Heart right ventricle (tissue), 16 donors: ENCODE measurements at places on chromosomes 16 and 17. TPM values are rescaled to one million over a fixed set of nuclear protein-coding genes. Genes with fewer than 3 reads are reported as not detected.

The MT1G gene
- total RNA-seq, result 1.0 TPM

The MT1X gene
- total RNA-seq, result 24.6 TPM

The ACE gene
- total RNA-seq, result 13.6 TPM

The KRT12 gene
- not detected for total RNA-seq

The HS3ST2 gene
- 0.19 TPM for total RNA-seq

The FAM234A gene
- total RNA-seq, result 151 TPM

The HASPIN gene
- 0.12 TPM for total RNA-seq

The CCL15 gene
- total RNA-seq, result not detected

The TUBB3 gene
- 0.53 TPM for total RNA-seq

The CFAP97D1 gene
- not detected for total RNA-seq

The LRRC59 gene
- 21.2 TPM for total RNA-seq

DNA sequence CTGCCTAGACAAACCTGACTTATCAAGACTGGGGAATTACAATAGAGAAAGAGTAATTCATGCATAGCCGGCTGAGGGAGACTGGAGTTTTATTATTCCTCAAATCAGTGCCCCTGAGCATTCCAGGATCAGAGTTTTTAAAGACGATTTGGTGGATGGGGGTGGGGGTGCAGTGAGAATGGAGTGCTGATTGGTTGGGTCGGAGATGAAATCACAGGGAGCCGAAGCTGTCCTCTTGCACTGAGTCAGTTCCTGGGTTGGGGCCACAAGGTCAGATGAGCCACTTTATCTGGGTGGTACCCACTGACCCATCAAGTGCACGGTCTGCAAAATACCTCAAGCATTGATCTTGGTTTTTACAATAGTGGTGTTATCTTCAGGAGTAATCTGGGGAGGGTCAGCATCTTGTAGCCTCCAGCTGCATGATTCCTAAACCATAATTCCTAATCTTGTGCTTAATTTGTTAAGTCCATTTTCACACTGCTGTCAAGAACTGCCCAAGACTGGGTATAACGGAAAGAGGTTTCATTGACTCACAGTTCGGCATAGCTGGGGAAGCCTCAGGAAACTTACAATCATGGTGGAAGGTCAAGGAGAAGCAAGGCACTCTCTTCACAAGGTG is 69.6 kb downstream of the MARF1 start:
- DNase-seq, result no peak

DNA sequence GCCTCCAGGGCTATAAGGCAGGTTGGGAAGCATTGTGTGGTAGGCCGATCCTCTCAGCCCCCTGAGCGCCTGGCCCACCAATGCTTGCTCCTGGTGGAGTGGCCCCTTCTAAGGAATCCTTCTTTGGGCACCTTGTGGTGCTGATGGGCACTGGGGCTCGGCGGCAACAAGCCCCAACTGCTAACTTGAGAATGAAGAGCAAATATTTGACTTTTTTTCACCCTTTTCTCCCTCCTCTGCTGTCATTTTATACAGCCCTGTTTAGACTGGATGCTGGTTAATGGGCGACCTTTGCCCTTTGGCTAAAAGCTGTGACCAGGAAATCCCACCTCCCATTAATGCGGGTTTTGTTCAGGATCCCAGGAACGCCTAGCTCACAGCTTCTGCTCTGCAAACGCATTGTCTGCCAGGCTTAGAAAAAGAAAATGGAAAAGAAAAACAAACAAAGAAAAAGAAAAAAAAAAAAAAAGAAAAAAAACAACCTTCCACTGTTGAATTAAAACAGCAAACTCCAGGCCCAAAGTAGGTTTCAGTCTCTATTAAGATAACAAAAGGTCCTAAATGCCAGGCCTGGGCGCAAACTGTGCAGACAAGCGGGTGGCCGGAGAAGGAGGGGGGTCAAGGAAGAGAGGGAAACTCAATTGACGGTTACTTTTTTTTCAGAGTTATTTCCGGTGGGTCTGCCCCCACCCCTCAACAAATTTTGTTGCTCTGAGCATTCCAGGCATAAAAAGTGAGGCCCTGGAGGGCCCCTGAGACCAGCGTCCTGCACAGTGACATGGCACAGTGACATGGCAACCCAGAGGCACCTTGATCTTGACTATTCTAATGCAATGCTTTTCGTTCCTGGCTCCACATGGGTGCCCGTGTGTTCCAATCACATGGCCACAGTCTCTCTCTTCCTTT is 301.4 kb downstream of the MAF start:
- DNase-seq, result no peak

- no peak for DNase-seq
Measured at GRCh38 chr17:65523411-65523810, 38.0 kb downstream of the AXIN2 start.

GRCh38 chr16:22788193-22788530 is 25.8 kb upstream of the HS3ST2 start:
- no peak for DNase-seq

DNA sequence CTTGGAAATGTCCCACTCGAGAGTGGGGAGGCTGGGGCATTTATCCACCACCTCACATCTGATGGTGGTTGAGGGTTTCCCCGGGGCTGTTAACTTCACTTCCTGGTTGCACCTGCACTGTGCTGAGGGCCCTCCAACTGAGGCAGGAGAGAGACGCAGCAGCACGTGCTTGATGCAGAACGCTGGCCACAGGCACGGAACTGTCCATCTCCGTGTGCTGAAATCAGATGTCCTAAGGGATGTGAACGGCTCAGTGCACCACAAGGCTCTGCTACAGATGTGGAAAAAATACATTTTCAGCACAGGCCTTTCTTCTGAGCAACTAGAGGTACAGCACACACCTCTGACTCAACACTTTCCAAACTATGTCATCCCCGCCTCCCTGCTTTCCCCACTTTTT is 114.8 kb upstream of the C16orf82 start:
- no peak for DNase-seq

GRCh38 chr17:332023-332422 is 20.6 kb downstream of the RPH3AL start:
- no peak for DNase-seq

- no peak for DNase-seq
Measured at GRCh38 chr16:60651346-60651745, 1384.9 kb downstream of the CDH8 start.

- DNase-seq, result no peak
Measured at GRCh38 chr17:75937652-75938051, 3.2 kb downstream of the FBF1 start.

GRCh38 chr17:77898521-77899434 is 59.7 kb upstream of the TNRC6C start:
- DNase-seq, result no peak

DNA sequence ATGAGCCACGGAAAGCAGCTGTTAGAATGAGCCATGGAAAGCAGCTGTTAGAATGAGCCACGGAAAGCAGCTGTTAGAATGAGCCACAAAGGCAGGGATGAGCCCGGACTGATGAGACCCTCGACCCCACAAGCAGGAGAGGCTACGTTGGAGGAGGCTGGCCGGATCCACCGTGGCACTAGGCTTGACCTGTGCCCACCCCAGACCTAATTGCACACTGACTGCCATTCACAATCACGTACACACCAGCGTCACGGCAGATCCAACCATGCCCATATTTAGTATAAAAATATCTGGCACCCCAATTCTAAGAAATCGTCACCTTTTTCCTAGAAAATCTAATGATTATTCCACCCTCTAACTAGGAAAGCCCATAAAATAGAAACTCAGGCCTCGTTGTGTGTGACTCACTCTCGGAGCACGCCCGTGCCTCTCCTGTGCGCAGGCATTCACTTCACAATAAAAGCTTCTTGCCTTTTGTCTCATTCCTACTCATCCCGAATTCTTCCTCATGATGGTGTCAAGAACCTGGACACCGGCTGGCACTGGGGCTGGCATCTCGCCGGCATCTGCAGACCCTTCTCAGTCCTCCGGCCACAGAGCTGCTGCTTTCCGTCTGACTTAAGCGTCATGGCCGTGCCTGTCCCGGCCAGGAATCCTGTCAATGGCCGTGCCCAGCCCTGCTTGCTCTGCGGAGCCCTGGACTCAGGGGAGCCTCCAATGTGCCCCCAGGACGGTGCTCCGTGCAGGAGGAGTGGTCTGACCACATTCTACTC is 5.5 kb upstream of the SECTM1 start:
- DNase-seq, result no peak

DNA sequence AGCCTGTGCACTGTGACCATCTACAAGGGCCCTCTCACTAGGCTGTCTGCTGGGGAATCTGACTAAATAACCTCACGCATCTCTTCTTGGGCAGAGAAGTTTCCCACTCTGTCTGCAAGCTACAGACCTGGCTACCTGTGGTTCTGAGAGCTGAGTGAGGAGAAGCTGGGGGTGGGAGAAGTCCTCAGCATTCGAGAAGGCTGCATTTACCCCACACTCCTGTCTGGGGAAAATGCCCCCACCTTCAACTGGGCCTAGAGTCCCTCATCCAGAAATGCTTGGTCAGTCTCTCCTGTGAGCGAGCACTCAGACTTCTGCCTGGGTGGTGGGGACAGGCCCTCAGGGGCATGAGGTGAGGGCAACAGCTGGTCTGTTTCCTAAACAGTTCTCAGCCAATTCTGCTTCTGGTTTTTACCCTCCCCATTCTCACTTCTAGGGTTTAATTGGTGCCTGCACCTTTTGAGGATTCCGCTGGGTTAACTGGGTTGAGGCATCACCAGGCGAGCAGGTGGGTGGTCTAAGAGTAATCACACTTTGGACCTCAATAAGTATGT is 98.6 kb downstream of the CYTH1 start:
- no peak for DNase-seq

GRCh38 chr16:55151561-55152305 is 172.3 kb upstream of the IRX6 start:
- no peak for DNase-seq

DNA sequence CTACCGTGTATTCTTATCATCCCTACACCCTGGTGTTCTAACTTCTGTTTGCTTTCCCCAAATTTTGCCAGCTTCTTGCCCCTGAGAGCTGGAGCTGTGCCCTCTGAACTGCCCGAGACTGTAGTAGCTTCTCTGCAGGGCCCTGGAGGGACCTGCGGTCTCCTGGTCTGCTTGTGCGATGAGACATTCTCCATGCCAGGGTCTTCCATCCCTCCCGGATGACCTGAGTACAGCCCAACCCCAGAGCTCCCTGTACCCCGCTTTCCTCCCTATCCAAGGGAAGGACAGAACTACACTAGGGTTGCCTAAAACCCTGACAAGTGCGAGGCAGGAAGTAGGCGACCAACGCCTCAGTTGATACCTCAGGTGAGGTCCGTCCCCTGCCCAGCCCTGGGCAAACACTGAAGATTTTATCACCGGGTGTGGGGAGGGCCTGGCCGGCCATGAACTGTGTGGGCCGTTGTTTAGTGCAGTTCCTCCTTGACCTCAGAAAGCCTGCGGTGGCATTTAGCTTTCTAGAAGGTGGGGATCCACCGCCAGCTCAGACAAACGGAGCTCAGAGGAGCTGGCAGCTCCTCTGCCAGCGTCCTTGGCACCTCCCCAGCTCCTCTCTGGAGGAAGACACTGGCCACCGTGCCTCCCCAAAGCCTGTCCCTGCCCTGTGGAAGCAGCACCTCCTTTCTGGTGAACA is 13.7 kb downstream of the CANT1 start:
- DNase-seq, result no peak

- peak; percentile 81 for DNase-seq
Measured at GRCh38 chr17:37406635-37407461, at the start of the genes ACACA and TADA2A. Gene ACACA (minus strand): TSS chr17:37406836. CDS start chr17:37406299, 537 bp downstream. Gene TADA2A (plus strand): TSS chr17:37406886. CDS start chr17:37411366, 4,480 bp downstream.

DNA sequence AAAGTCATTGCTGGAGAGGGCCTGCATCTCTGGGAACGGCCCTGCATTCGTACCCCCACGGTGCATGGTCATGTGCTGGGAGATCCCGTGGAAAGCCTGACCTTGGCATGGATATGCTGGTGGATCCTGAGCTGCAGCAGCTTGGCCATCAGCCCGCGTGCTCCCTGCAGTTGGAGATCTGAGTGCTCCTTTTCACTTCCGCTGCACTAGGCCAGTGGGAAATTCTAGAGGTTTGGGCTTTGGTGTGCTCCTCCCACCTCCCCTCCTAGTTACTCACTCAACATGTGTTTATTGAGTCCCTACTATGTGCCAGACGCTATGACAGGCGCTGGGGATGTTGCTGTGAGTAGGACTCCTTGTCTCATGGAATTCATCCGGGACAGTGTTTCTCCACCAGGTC is 91.1 kb downstream of the RGS9 start:
- no peak for DNase-seq

DNA sequence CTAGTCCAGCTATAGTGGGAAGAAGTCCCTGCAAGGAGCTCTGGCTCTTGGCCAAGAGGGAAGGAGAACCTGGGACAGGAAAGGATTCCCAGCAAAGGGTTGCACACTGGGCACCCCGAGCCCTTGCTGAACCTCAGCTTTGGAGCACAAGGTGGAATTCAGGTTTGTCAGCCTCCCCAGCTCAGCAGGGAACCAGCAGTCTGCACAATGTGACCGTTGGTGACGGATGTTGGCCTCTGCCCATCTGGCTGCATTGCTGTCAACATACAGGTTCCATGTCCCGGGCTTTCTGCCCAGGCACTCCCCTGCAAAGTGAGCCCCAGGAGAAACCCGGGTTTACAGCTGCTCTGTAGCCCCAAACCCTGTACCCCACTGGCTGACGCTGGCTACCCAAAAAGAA is 6.7 kb downstream of the RPRML start:
- peak; percentile 54 for DNase-seq

GRCh38 chr16:55569025-55569424 is 2.5 kb downstream of the CAPNS2 start:
- no peak for DNase-seq

DNA sequence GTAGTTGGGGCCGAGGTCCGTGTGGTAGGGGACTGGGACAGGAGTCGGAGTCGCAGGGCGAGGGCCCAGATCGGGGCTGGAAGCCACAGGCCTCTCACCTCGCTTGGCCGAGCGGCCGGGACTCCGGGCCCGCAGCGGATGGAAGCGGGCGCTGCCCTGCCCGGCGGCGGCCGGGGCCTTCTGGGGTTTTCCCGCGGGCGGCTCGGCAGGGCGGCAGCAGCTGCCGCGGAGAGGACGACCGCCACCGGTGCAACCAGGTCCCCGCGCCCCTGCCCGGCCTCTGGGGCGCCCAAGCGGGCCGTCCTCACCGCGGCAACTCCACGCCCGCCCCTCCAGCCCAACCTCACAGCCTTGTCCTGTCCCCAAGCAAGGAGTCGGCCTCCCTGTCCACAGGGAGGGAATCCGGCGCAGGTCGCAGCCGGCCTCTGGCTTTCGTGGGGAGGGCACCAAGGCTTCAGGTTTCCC is 15.6 kb upstream of the UTP6 start:
- DNase-seq, result no peak

DNA sequence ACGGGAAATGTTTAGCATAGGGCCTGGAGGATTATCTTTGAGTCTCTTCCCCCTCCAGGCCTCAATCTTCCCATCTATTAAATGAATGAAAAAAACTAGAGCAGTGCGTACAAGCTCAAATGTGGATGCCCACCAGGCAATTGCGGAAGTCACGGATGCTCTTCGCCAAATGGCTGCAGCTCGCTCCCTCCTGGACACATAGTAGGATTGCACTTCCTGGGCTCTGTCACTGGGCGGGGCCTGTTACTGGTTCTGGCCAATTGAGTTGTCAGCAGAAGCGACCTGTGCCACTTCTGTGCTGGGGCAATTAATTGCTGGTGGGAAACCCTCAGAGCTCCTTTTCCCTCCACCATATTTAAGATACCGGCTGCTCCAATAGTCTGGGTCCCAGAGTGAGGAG is 168.2 kb upstream of the IRX6 start:
- DNase-seq, result no peak

DNA sequence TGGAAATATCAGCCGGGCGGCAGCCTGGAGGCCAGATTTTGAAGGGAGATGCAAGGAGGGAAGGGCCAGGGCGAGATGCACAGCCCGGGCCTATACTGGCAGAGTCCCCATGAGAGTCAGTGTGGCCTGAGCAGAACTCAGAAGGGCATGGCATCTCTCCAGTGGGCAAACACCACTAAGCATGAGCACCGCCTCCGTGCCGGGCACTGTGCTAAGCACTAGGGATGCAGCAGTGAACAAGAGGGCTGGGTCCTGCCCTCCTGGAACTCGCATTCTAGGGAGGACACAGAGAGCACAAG is 33.5 kb downstream of the TK2 start:
- no peak for DNase-seq

- DNase-seq, result no peak
Measured at GRCh38 chr17:15321556-15322251, 19.7 kb downstream of the TEKT3 start.
